ENCODE measurements at places on chromosomes 11 and 22. TPM values are rescaled to one million over a fixed set of nuclear protein-coding genes. Genes with fewer than 3 reads are reported as not detected.

The P4HA3 gene
- total RNA-seq, result 8.4 TPM

The ALKBH3 gene
- 31.4 TPM for total RNA-seq

The NXPE2 gene
- not detected for total RNA-seq

The MPPED2 gene
- total RNA-seq, result not detected

The PSMA1 gene
- total RNA-seq, result 210 TPM

The CNTF gene
- not detected for total RNA-seq

The APOL5 gene
- total RNA-seq, result not detected

The CCDC90B gene
- 36.3 TPM for total RNA-seq

The MYEOV gene
- total RNA-seq, result 7.4 TPM

The GAL gene
- total RNA-seq, result 2.3 TPM

The OR5L1 gene
- total RNA-seq, result not detected

The C11orf97 gene
- not detected for total RNA-seq

The LRRC55 gene
- total RNA-seq, result not detected

The OR51E2 gene
- total RNA-seq, result not detected

The SEZ6L gene
- not detected for total RNA-seq

The LINC01488 gene
- total RNA-seq, result not detected

The TMEM25 gene
- total RNA-seq, result 14.9 TPM

The FXYD2 gene
- total RNA-seq, result not detected

The SEPTIN3 gene
- total RNA-seq, result under 0.01 TPM

The HTR3B gene
- not detected for total RNA-seq

The OR4A16 gene
- total RNA-seq, result not detected

The FAM180B gene
- total RNA-seq, result not detected

The OR5AL1 gene
- total RNA-seq, result not detected

The CTSW gene
- total RNA-seq, result 0.71 TPM

Data from myometrial cell (primary cell).